M059J (cell line): ENCODE measurements at places on chromosomes 1 and 21.

- DNase-seq = peak; percentile 71
Measured at GRCh38 chr1:171742577-171742922, 685 bp upstream of the VAMP4 start.

DNA sequence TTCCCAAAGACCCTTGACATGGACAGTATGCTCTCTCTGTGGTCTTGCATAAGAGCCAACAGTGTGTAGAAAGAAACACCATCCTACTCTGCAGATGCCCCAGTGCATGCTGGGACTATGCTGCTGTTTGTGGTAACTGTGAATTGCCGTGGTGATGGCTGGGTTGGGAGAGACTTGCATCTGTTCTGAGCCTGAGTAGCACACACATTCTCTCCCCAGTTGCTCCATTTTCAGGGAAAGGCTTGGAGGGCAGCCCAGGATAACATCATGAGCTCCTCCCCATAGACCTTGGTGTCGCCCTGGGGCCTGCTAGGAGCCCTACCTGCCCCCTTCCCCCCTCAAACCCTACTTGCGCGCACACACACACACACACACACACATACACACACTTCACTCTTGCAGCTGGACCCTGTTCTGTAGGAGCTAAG, 120.9 kb upstream of the IPO9 start:
- peak; percentile 73 for DNase-seq

GRCh38 chr1:208136459-208137182, 107.6 kb downstream of the PLXNA2 start:
- no peak for DNase-seq

DNA sequence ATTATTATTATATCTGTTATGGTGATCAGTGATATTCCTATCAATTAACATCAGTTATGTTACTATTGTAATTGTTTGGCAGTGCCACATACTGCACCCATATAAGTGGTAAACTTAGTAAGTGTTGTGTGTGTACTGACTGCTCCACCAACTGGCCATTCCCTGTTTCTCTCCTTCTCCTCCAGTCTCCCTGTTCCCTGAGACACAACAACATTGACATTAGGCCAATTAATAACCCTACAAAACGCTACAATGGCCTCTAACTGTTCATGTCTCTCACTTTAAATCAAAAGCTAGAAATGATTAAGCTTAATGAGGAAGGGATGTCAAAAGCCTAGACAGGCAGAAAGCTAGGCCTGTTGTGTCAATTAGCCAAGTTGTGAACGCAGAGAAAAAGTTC, 6.6 kb upstream of the THRAP3 start:
- peak; percentile 53 for DNase-seq
